Activated naive CD4-positive, alpha-beta T cell (primary cell): ENCODE measurements at places on chromosomes 7 and 10.

DNA sequence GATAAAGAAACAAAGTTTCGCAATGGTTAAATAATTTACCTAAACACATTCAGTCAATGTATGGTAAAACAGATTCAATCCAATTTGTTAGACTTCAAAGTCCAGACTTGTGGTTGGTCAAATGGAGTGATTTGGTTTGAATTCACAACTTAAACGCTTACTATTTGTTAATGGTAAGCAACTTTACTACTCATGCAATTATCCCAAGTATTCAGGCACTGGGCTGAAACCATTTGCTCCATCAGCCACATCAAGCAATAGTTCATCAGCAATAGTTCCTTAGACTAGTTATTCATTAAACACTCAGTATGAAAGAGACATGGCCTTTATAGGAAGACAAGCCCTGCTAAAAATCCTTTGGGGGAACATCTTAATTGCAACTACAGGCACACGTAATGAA lies 253.0 kb downstream of the AGMO start:
- DNase-seq, result no peak

- no peak for DNase-seq
Observed at GRCh38 chr10:131695496-131696165, 205.2 kb upstream of the PPP2R2D start.

DNA sequence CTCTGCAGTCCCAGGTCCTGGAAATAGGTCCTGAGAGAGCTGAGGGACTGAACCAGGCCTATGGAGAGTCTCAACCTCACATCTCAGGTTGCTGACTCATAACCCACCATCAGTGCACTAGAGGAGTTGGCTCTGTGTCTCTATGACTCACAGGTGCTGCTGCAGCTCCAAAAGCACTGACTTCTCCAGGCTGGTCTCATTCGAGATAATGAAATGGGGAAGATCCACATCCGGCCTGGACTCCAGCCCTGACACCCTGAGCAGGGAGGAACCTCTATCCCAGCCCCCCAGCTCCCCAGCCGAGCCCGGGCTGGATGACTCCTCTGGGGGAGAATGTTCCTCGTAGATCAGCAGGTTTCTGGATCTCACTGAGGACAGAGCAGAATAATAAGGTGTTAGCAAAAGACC lies 35.5 kb upstream of the DGKI start:
- DNase-seq, result no peak

DNA sequence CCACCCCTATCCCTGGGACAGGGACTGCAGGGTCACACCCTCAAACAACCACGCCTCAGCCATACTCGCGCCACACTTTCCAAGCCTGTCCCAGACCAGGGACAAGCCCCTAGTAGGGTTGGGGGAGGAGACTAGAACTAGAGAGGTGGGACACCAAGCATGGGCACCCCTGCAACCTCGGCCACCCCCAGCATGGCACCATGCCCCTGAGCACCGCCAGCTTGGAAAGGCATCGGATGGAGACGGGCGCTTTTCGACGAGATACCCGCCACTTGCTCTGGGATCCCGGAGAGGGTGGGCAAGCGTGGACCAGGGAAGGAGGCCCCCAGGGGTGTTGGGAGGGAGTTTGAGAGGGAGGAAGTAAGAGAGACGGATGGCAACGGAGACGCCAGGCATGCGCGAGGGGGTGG lies 13.1 kb upstream of the KMT2E start:
- DNase-seq, result no peak

- DNase-seq, result no peak
Observed at GRCh38 chr7:25968205-25968993, 183.6 kb upstream of the NFE2L3 start.

GRCh38 chr7:44220046-44220357 lies 19.2 kb downstream of the YKT6 start:
- DNase-seq, result no peak

- no peak for DNase-seq
Observed at GRCh38 chr10:47123716-47124288, 176.2 kb upstream of the GDF10 start.

- DNase-seq, result no peak
Observed at GRCh38 chr7:12385364-12385786, 18.3 kb downstream of the VWDE start.

- DNase-seq, result no peak
Observed at GRCh38 chr7:143172354-143172753, 10.9 kb upstream of the TAS2R39 start.

DNA sequence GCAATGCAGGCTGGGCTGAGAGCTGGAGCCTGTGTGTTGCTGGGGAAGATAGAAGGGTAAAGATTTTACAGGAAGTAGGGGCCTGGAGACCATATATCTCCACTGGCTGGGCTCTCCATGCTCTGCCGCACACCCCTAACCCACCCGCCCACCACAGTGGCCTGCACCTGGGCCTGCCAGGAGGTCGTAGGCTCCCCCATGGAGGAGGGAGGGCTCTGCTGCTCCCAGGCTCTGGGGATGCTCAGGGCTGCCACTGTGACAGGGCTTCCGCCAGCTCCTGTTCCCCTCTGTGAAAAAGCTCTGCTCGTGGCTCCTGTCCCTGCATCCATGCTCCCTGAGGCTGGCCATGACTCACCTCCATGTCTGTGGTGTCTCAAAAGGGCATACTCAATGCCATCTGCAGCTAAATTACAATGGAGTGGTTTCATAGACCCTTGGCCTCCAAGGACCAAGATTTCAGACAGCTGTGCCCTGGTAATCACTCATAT lies 106.0 kb downstream of the CXCL12 start:
- no peak for DNase-seq

- no peak for DNase-seq
Observed at GRCh38 chr7:121219026-121219425, 109.8 kb upstream of the WNT16 start.

- no peak for DNase-seq
Observed at GRCh38 chr10:91424016-91424415, 13.9 kb downstream of the HECTD2 start.

DNA sequence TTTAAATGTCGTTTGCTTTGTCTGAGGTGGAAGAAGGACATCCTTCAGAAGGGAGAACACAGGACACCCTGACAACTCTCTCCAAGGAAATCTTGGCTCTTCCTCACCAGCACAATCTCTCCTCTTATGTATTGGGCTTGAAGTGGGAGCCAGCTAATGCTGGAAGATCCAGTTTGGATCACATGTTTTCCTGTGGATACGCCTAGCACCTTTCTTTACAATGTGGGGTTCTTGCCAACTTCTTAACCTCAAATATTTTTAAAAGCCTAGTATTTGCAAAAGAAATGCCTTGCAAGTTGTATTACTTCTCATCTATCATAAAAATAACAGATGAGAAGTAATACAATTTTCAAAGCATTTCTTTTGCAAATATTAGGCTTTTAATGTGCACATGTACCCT lies 76.4 kb downstream of the FRMD4A start:
- DNase-seq, result no peak

DNA sequence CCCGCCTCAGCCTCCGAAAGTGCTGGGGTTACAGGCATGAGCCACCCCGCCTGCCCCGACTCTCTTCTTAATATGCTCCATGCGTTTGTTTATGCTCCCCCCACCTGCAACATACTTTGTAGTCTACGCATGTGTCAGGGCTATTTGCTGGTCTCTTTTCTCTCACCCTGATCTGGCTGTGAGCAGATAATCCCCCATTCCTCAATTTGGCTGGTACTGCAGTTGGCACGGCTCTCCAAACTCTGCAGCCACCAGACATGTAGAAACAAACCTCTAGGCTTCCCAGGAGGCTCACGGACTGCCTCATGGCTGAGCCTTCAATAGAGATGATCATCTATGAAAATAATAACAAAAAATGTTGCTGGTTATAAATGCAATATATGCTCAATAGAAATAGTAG lies 540.3 kb upstream of the GALNT17 start:
- no peak for DNase-seq

- DNase-seq, result no peak
Observed at GRCh38 chr10:43402880-43403452, 6.0 kb downstream of the HNRNPF start.

DNA sequence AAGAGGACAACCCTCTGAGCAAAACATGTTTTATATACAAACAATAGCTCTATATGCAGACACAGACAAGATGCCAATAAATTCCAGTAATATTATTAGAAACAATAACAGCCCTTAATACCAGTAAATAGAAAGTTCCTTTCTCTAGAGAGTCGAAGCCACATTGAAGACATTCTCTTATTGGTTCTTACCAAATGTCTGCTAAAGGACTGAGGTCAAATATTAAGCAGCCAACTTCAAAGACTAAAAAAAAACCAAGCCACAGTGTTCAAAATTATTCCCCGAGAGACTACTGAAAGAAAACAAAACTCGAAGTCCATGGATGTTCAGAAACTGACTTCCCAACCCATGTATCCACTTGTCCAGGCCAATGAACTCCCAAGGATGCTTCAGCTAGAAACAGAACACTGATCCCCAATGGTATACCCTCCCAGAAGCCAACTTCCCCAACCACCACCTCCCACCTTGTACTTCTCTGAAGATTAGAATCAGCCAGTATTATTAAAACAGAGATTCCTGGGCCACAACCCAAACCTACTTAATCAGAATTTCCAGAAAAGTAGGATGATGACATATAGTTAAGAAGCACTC lies 51.9 kb downstream of the FAM13C start:
- no peak for DNase-seq

- no peak for DNase-seq
Observed at GRCh38 chr7:104955276-104955675, 58.7 kb upstream of the KMT2E start.

DNA sequence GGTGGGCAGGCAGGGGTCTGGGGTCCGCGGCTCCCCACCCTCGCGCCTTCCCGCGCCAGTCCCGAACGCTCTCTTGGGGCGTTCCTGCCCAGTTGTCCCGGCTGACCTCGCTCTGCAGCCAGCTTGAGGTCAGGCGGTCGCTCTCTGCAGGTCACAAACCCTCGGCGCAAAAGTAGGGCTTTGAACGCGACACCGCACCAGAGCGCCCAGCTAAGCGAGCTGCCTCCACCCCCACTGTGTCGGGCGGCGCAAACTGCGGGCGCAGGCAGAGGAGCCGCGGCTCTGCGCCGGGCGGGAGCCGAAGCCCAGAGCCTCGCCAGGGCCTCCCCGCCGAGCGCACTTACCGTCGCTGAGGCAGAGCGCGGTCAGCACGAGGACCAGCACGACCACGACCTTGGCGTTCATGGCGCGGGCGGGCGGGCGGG lies 284 bp downstream of the CXCL12 start:
- DNase-seq, result no peak

GRCh38 chr7:29896685-29897411 lies 90.5 kb downstream of the WIPF3 start:
- DNase-seq, result no peak

GRCh38 chr10:70765794-70766594 lies 19.2 kb downstream of the TBATA start:
- DNase-seq, result no peak

DNA sequence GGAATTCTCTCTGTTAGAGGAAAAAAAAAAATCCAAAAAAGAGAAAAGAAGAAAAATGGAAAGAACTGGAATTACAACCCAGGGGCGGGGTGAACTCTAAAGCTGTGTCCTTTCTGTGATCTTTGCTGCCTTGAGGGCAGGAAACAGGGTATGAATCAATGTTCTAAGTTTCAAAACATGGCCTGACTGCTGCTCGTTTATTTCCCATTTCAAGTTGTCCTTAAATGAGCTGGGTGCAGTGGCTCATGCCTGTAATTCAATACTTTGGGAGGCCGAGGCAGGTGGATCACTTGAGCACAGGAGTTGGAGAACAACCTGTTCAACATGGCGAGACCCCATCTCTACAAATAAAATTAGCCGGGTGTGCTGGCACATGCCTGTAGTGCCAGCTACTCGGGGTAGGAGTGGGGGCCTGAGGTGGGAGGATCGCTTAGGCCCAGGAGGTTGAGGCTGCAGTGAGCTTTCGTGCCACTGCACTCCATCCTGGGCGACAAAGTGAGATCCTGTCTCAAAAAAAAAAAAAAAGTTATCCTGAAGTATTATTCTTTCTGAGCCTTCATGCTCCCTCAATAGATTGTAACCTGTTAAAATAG lies 24.7 kb upstream of the TFAM start:
- no peak for DNase-seq

DNA sequence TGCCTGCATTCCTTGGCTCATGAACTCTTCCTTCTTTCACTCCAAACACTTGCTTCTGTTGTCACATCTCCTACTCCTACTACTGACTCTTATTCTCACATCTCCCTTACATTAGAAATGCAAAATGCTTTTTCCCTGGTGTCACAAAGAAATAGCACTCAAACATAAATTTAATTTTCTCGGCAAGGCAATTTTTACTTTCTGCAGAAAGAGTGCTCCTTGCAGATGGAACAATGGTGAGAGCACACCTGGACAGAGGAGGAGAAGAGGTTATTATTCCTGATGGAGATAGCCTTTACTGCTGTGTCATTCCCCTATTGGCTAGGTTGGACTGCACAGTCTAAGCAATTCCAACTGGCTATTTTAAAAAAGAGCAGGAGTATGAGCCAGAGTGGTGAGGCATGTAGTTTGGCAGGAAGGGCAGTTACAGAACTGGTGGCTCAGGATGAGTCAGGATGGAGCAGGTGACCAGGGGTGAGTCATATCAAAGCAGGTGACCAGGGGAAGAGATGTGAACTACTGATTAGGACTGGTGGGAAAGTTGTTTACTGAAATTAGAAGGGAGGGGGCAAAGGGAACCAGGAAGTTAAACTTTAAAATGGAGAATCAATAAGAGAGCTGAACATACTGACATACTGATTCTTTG lies 52.9 kb downstream of the CYP2C9 start:
- no peak for DNase-seq

GRCh38 chr10:43420369-43421200 lies 11.6 kb upstream of the HNRNPF start:
- peak; percentile 72 for DNase-seq

DNA sequence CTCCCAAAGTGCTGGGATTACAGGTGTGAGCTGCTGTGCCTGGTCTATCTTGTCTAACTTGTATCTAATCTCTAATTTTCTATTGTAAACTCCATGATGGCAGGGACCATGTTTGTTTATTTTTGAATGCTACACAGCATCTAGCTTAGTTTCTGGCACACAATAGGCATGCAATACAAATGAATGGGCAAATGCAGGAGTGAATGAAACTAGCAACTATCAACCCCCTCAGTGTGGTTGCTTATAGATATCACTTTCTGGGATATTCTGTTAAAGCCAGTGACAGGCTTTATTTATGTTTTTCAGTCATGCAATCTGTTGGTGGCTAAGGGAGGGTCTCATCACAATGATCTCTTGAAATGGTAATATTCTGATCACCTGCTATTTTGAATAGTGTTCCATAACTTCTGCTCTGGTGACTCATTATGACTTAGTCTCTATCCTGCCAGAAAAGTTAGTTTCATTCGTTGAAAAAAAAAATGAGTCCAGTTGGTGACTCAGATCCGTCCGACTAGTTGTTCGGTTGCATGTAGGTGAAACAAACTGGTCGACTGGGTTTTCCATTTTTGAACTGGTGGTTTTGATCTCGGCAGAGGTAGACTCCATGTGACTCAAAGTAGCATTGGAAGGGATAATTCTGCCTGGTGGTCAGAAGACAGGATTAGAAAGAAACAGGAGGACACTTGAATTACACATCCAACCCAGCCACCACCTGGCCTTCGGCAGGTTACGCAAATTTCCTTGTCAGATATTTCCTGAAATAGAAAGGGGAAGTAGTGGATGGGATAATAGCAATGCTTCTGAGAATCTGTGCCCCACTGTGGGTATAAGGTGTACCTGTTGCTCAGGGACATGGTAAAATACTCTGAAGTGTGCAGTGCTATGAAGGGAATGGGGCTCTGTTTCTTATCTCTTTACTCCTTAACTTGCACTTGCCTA lies 76.8 kb downstream of the GATA3 start:
- no peak for DNase-seq
